CD8-positive, alpha-beta memory T cell (primary cell): ENCODE measurements at places on chromosomes 7 and 10. TPM values are rescaled to one million over a fixed set of nuclear protein-coding genes. Genes with fewer than 3 reads are reported as not detected.

PRTFDC1 gene
- 1.5 TPM for total RNA-seq

POM121C gene
- 64.6 TPM for total RNA-seq

MYOZ1 gene
- not detected for total RNA-seq

AS3MT gene
- 0.44 TPM for total RNA-seq

EBLN1 gene
- not detected for total RNA-seq

ARHGEF35 gene
- total RNA-seq: 5.3 TPM

SFTPA2 gene
- not detected for total RNA-seq

DNA sequence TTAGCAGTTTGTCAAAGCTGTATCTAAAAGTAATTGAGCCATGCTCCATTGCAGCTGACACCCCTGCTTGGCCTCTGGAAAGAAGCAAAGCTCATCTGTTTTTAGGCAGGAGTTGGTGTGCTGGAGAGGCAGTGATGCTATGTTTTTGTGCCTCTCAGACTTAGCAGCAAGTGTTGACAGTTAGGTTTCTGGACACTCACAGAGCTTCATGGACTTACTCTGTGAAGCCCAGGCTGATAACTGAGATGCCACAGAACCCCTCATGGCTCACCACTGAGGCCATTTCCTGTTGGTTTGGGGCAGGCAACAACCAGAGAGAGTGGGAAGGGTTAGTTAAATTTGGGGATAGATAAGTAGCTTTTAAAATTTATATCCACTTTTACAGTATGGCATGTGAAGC, 59.8 kb downstream of the BTAF1 start:
- no peak for DNase-seq

GRCh38 chr10:2949948-2950354, 117.4 kb upstream of the PFKP start:
- no peak for DNase-seq

- DNase-seq: no peak
These were observed 104.5 kb downstream of the NRCAM start for GRCh38 chr7:108351729-108352131.

- DNase-seq: no peak
These were observed 259.1 kb upstream of the MKLN1 start for GRCh38 chr7:131068604-131069021.

- no peak for DNase-seq
These were observed 1.3 kb upstream of the SCRN1 start for GRCh38 chr7:29990931-29991330.

- no peak for DNase-seq
These were observed 601.8 kb downstream of the TYW1 start for GRCh38 chr7:67598469-67598868.

- DNase-seq: no peak
These were observed 12.0 kb upstream of the ZNF33B start for GRCh38 chr10:42650374-42650773.

- no peak for DNase-seq
These were observed 178.0 kb downstream of the IPMK start for GRCh38 chr10:58089739-58090138.

- no peak for DNase-seq
These were observed 108.6 kb downstream of the KMT2E start for GRCh38 chr7:105122619-105123018.

- DNase-seq: no peak
These were observed 273.6 kb downstream of the DYNC1I1 start for GRCh38 chr7:96045919-96046318.

- DNase-seq: no peak
These were observed 74.1 kb upstream of the HDAC9 start for GRCh38 chr7:18421297-18422002.

GRCh38 chr7:5237286-5237685, 45.5 kb upstream of the SLC29A4 start:
- no peak for DNase-seq

- no peak for DNase-seq
These were observed 53.6 kb downstream of the KAT6B start for GRCh38 chr10:74880041-74880440.

DNA sequence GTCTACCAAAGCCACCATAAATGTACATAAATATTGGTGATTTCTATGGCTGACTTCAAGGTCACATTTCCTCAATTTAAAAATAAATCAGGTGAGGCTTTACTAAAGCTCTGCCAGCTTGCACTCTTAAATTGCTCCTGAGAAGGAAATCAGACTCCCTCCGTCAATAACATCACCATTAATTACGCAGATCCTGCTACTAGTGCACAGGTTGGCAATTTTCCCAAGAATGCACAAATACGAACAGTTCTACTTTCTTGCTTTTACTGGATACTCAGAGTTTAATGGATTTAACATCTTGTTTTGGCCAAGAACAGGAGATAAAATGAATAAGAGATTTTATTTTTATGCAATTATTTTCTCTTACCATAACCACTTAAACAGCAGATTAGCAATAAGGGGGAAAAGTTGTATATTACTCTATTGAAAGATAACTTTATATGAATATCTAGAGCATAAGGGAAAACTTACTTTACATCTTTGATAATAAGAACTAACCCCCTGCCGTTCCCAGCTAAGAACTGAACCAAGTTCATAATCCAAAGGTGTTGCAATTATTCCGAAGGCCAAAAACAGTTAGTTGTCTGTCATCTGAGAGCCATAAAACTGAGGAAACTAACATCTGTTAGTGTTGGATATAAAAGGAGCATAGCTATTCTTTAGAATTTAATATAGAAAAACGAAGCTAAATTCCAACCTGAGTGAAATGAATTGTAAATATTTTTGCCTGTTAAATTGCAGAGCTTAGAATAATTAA, 140.5 kb downstream of the TWIST1 start:
- DNase-seq: no peak
